Cardiac septum (tissue), 1 donor: ENCODE measurements at places on chromosomes 3 and 15. TPM values are rescaled to one million over a fixed set of nuclear protein-coding genes. Genes with fewer than 3 reads are reported as not detected.

GRCh38 chr3:148971401-148972163 is 19.8 kb upstream of the GYG1 start:
- no peak for DNase-seq

DNA sequence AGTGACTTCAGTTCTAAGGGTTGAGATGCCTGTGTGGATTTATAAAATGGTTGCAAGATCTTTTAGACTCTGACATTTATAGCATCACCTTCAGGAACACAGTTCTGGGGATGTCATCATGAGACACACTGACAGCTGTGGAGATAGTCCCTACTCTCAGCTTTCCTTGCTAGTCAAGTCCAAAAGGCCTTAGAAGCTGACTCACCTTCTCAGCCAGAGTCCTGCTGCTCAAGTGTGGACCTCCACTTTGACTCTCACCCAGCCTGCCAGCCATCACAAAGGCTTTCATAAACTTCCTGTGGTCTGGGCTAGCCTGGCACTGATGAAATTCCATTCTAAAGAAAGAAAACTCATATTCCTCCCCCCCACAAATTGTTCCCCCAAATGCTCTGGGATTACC is 44.8 kb downstream of the TMEM39A start:
- no peak for DNase-seq

DNA sequence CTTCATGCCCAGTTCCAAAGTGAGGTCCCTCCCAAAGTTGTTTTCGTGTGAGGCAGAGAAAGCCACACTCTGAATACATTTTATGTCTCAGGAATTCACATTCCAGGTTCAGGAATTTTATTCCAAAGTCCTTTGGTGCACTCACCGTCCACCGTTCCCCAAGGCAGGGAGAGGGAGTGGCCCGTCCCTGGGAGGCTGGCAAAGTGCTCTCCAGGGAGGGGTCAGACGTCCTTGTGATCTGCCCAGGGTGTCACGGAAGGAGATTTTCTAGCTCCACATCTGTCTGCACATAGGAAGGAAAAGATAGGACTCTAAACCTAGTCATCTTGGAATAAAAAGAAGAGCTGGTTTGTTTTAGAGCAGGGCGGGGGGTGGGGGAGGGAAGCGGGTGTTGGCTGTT is 47.9 kb downstream of the KLF13 start:
- no peak for DNase-seq

DNA sequence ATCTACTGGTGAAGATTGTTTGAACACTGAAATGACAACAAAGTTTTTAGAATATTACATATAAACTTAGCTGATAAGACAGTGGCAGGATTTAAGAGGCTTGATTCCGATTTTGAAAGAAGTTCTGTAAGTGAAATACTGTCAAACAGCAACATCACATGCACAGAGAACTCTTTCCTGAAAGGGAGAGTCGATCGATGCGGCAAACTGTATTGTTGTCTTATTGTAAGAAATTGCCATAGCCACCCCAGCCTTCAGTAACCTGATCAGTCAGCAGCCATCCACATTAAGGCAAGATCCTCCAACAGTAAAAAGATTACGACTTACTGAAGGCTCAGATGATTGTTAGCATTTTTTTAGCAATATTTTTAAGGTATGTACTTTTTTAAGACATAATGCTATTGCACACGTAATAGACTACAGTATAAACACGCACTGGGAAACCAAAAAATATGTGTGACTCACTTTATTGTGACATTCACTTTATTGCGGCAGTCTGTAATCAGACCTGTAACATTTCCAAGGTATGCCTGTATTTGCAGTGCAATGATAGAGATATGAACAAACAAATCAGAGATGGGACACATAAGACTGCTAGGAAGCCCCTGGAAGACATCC is 225.6 kb upstream of the UBE2E1 start:
- no peak for DNase-seq

DNA sequence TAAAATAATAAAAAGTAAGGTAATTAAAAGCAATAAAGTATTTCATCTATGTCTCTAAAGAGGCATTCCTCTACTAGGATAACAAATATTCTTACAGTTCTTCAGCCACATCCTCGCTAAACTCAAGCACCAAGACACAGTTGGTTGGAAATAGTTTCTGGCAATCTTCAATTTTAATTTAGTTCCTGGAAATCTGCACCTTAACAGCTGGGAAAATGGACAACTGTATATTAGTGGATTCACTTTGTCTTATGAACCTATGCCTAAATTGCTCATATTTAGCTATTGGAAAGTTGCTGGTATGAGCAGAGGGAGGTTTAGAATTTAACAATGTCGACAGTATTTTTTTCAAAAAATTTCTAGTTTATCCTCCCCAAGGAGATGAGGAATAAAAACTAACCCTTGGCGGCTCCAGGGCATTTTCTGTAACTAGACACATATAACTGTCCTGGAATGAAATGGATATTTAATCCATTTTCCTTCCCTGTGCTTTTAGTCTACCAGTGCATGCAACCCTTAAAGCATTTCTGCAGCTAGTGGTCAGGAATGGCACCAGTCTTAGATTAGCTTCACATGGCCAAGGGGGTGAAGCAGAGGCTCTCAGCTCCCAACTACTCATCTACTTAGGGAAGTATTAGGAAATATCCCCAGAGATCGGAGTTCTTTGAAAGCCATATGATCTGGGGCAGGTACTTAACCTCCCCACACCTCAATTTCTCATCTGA is 290.0 kb upstream of the THBS1 start:
- DNase-seq = no peak

DNA sequence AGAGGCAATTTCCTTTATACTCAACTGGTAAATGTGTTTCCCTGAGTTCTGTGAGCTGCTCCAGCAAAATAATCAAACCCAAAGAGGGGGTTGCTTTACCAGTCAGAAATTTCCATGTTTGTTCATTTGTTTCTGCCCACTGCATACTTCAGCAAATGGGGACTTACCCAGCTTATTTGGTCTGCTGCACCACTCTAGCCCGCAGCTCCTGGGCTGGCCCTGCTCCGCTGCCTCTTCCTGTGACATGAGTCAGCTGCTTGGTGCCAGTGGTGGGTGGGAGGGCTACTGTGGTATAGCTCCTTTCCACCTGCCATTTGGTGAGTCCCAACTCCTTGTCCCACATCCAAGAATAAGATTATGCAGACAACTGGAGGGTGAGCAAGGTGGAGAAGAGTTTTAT is 644.2 kb downstream of the MCTP2 start:
- DNase-seq = no peak

SMCO1 gene
- total RNA-seq = 28.7 TPM

IL5RA gene
- total RNA-seq = 0.40 TPM

GRCh38 chr3:187735837-187736236 is 9.4 kb downstream of the BCL6 start:
- no peak for DNase-seq

GRCh38 chr3:183488343-183488742 is 59.9 kb upstream of the MCF2L2 start:
- no peak for DNase-seq

IFRD2 gene
- total RNA-seq = 45.7 TPM

DNA sequence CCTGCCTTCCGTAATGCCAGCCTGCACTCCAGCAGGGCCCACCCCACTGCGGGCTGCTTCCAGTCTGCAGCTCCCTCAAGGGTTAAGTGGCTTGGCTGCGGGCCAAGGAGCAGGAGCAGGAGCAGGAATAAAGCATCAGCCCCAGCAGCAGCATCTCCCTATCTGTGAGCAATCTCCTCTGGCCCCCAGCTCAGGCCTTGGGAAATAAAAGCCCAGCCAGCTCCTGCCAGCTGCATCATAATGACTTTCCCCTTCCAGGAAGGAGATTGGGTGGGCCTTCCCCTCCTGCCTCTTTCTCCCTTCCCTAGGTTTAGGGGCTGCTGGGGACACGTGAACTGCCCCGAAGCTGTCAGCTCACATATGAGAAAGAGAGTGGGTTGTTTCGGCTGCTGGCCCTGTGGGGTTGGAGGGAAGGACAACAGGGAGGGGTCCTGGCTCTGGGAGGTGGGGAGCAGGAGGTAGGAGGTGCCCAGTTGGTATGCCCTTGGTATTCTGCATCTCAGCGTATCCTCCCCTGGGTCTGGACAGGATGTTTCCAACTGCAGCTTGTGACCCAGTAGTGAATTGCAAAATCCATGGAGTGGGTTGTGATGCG is 34.6 kb upstream of the FGD5 start:
- DNase-seq = peak; percentile 63

DNA sequence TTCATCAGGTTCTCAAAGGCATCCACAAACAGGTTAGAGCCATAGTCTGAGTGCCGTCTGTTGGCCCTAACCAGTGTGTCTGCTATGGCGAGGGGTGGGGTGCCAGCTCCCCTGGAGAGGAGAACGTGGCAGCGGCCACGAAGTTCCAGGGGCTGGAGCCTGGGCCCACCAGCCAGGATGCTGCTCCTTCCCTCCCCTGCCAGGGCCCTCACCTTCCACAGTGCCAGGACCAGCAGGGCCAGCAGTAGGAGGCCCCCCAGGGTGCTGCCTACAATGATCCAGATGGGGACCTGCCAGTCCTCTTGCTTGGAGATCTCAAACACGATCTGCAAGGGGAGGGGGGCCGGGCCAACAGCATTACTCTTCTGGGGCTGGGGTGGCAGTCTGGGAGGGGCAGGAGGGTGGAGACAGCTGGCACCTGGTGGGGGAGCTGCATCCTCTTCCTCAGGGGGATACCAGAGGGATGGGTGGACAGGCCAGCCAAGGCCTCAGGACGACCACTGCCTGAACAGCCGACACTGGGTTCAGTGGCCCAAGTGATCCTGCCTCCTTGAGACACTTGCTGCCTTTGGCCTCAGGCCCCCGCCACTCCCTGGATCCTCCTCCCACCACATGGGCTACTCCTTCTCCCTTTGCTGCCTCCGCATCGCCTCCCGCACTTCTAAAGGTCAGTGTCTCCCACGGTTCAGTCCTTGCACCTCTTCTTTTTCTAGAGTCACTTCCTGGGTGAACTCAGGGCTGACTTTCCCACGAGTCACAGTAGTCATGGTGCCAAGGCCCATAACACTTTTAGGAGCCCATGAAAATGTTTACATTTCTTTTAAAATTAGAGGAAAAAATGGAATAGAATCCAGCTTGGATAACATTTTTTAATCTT is 26.3 kb downstream of the FEM1B start:
- DNase-seq = no peak

- DNase-seq = no peak
These were observed 82.7 kb downstream of the SLC25A26 start for GRCh38 chr3:66303491-66303901.

DNA sequence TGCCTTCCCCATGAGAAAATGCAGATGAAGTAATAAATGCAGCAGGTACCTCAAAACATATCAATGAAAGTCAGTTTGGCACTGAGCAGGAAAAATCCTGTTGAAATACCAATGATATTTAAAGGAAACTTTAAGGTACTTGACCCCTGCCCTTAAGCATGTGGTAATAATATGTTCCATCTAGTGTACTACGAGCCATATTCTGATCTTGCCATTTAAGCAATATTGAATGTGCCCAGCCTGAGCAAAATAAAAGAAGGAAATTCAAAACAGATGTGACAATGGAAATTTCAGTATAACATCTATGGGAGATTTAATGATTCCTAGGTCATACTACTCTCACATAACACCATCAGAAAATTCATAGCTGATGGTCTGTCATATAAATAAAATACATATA is 191.8 kb upstream of the CGNL1 start:
- DNase-seq = no peak

DNA sequence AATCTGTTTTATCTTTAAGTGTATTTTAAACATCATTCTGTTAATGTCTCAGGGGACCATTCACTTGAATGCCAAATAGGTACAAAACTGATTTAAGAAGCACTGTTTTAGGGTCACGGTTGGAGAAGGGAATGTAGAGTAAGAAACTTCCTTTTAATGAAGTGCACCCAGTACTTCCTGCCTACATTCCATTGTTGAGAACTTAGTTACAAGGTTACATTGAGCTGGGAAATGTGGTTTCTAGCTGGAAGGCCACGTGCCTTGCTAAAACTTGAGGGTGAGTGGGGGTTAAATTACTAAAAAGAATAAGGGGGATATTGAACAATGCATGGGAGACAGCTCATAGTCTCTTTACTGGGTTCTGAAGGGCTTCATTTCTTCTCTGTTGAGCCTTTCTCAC is 78.3 kb upstream of the TBC1D5 start:
- no peak for DNase-seq

GRCh38 chr3:174758943-174759342 is 100.2 kb upstream of the NAALADL2 start:
- no peak for DNase-seq

CRTC3 gene
- total RNA-seq = 30.4 TPM

- no peak for DNase-seq
These were observed 7.9 kb downstream of the ARRDC4 start for GRCh38 chr15:97968380-97968779.

- no peak for DNase-seq
These were observed 4.9 kb downstream of the ISL2 start for GRCh38 chr15:76341366-76342057.

GRCh38 chr3:181755959-181756358 is 44.2 kb downstream of the SOX2 start:
- DNase-seq = no peak

C3orf85 gene
- total RNA-seq = not detected

GRCh38 chr15:70112074-70112395 is 14.3 kb upstream of the TLE3 start:
- DNase-seq = no peak

DNA sequence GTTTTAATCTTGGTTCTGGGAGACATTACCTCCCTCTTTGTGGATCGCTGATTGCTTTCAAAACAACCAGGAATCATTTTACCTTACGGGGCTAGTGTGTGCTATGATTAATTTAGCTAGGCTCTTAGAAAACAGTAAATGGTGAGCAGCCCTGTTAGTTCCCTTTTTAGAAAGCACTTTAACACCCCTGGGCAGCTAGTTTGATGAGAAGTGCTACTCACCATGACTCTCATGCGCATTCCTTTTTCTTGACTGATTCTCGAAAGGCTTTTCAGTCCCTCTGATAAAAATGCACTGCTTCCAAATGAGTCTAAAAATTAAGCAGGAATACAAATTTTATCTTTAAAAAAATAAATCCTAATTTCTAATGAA is 75.3 kb upstream of the LEKR1 start:
- DNase-seq = no peak

GRCh38 chr3:103127737-103128136 is 692.9 kb downstream of the ZPLD1 start:
- DNase-seq = no peak

AMIGO3 gene
- 0.35 TPM for total RNA-seq

- no peak for DNase-seq
These were observed 30.6 kb upstream of the FAM107A start for GRCh38 chr3:58607816-58608215.

B3GALNT1 gene
- 75.1 TPM for total RNA-seq

DNA sequence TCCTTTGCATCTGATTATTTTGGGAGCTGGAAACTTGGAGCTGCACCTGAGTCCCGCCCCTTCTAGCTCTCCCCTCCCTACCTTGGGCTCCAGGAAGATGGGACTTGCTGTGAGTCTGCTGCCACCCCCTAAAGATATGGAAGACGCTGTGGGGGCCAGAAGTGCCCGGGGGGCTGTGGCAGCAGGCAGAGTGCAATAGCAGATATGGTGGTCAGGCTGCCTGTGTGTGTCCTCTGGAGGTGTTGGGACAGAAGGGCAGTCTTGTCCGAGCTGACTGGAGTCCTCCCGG is 485 bp downstream of the PAK6 start:
- DNase-seq = no peak
